ENCODE measurements at places on chromosomes 1 and 21.
A peak's percentile ranks its signal among the peaks of the same experiment; 100 is the strongest.

GRCh38 chr1:115593365-115594259, 48.2 kb upstream of the VANGL1 start:
- DNase-seq, result no peak

DNA sequence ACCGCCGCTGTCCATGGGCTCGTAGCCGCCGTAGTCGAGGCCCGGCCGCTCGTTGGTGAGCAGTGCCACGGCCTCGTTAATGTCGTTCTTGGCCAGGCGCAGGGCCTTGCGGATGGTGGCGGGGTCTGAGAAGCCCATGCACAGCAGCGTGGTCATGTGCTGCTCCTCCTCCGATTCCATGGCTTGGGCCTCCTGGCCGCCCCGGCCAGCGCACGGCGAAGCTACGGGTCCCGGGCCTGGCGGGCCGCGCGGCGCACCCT, 300 bp downstream of the USP24 start:
- peak; percentile 74 for DNase-seq

DNA sequence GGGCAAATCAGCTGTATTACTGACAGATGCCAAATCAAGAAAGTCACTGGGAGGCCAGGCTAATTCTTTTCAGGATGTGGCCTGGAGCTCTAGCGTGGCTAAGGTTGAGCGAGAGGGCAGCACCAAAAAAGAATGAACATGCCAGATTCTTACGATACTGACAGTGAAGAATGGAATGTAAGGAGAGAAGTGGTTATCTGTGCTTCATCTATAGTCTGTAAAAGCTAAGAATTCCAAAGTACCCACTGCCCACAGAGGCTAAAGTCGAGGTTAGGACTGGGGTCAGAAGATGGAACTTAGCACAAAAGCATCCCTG, 32.7 kb downstream of the TFAP2E start:
- DNase-seq, result no peak

GRCh38 chr1:183832459-183832858, 27.5 kb downstream of the RGL1 start:
- no peak for DNase-seq

GRCh38 chr1:161172776-161173376, 4.4 kb downstream of the B4GALT3 start:
- no peak for DNase-seq

DNA sequence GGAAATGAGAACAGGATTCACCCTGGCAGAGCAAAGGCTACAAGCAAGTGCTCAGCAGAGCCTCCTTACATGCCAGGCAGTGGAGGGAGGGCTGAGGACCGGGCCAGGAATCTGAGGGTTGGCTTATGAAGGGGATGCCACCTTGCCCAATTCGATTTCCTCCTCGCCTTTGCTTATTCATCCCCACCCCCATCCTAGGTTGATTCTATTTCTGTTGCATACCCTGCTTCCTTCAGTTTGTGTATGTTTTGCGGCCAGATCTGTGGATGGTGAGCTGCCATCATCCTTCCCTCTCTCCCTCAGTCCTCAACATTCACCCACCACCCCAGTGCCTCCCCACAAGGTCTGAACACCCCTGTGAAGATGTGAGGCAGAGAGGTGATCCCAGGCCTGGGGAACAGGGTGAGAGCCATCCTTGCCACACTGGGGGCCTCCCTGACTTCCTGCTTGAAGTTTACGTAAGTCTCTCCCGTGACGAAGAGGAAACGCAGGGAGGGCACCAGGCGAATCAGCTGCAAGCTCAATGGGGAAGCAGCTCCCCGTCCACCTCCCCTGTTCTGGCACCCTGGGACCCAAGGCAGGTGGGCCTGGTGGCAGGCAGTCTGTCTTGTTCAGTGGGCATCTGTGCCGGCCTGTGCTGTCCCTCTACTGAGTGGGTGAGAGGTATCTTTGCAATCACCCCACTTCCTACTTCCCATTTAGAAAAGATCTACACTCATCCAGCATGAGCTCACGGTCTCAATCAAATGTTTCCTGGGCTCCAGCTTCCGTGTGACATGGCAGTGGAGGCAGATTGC, 50.6 kb upstream of the CNTN2 start:
- no peak for DNase-seq

Measured in GM13977 (cell line).